Islet precursor cell (in vitro differentiated cells): ENCODE measurements at places on chromosomes 2 and 18.

DNA sequence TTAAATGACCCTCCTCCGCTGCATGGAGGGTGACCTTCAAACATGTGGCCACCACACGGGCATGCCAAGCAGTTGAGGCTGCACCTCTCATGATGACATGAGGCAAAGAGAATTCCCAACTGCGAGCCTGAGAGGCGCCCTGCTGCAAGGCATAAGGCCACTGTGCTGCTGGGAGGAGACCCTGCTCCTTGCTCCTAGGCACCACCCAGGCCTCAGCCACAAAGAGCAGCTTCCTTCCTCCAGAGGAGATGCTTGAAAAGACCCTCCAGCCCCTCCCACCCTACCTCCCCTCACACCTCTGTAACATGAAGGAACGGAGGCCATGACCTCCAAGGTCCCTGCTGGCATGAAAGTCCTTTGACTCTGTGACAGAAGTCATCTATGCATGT, 11.4 kb downstream of the CHST10 start:
- DNase-seq = no peak

GRCh38 chr2:69646714-69647113, 3.2 kb upstream of the AAK1 start:
- DNase-seq = no peak

GRCh38 chr2:232363784-232364615, 14.6 kb upstream of the ALPP start:
- no peak for DNase-seq

- DNase-seq = peak; percentile 66
Observed at GRCh38 chr2:200054681-200055468, 99.5 kb downstream of the MAIP1 start.

GRCh38 chr18:21972281-21972680, 197.1 kb upstream of the GATA6 start:
- no peak for DNase-seq

GRCh38 chr2:85735691-85736090, 18.1 kb upstream of the ATOH8 start:
- DNase-seq = no peak

GRCh38 chr2:63539416-63540162, 48.7 kb downstream of the WDPCP start:
- DNase-seq = no peak

DNA sequence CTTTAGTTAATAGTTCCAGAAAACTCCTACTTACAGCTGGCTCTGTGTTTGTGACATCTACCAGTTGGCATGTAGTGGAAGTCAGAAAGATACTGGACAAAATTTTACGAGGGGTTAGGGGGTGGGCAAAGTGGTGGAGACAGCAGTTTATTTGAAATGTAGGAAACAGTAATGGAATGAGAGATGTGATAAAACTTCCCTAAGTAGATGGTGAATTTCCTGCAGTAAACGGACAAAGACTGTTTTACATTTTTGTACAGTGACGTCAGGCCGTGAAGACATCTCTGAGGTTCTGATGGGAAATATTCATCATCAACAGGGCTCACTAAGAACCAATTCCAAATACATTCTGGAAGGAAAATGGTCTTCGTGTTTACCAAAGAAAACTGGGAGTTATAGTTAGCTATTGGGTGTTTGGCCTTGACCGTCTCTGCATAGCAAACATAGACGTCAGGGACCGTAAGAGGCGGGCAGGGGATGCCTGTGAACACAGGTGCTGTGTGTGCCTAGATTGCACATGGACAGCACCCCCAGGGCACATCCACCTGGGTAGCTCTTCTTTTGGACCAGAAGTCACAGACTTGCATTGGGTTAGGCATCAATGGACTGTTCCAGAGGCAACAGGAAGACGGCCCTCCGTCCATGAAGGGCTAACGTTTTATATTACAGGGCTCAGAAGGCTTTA, 131.5 kb downstream of the ZNF516 start:
- DNase-seq = no peak

DNA sequence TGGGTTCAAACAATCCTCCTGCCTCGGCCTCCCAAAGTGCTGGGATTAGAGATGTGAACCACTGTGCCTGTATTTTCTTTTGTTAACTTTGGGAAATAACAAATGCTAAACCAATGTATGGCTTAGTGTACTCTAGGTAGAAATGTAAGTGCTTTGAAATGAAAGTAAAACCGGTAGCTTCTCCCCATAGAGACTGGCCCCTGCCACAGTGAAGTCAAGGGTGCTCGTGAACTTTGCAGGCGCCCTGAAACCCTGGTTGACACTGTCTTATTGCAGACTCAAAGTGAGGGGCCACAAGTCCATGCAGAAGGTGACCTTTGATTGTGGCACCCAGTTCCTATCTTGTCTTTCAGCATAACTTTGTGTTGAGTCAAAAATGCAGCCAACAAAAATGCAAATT, 24.2 kb upstream of the MTCL1 start:
- no peak for DNase-seq

DNA sequence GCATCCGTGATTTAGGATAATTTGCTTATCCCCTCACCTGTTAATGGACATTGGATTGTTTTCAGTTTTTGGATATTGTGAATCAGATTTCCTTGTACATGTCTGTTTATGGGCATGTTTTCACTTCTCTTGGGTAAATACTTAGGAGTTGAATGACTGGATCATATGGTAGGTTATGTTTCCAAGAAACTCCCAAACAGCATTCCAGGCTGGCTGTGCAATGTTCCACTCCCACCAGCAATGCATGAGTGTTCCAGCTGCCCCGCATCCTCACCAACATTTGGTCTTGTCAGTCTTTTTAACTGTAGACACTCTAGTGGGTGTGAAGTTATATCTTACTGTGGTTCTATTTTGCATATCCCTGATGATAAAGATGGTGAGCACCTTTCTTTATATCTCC, 8.9 kb upstream of the LRRFIP1 start:
- DNase-seq = no peak

GRCh38 chr18:57088883-57089282, 58.0 kb upstream of the BOD1L2 start:
- DNase-seq = no peak
